NCI-H2171 treated with DMSO at 0.1 percent for 48 hours (cell line): ENCODE measurements at places on chromosomes 2 and 18.

- DNase-seq: no peak
These were observed 16.6 kb upstream of the RPE start for GRCh38 chr2:209985874-209986273.

GRCh38 chr2:33488178-33488690 lies 11.8 kb downstream of the RASGRP3 start:
- no peak for DNase-seq

DNA sequence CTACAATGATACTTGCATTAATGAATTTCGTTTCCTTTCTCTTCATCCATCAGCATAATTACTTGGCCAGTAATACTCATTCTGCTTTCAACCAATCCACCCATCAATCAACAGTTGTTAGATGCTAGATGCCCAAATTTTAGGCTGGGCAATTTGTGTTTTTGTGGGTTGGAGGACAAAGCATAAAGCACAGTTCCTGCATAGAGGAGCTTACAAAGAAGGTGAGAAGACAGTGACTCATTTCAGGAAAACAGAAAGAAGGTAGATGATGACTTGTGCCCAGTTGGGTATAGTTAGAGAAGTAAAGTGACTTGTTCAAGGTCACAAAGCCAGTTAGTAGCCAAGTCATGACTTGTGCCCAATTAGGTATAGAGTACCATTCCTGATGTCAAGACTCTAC lies 1186.8 kb upstream of the CELF4 start:
- no peak for DNase-seq

DNA sequence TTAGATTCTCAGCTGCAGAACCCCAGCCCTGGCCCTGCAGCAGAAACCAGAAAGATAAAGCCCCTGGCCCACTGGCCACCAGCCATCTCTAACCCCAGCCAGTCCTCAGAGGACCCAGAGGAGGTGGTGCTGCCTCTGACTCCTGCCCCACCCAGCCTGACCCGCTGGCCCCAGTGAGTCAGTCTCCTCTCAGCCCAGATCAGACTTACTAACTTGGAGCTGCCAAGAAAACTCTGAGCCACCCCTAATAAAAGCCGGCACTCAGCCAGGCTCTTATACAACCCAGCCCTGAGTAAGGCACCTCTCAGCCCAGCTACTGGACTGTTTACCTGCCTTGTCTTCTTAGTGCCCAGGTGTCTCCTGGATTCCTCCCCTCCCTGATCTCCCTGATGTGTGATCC lies 2.0 kb downstream of the SLC14A2 start:
- no peak for DNase-seq

DNA sequence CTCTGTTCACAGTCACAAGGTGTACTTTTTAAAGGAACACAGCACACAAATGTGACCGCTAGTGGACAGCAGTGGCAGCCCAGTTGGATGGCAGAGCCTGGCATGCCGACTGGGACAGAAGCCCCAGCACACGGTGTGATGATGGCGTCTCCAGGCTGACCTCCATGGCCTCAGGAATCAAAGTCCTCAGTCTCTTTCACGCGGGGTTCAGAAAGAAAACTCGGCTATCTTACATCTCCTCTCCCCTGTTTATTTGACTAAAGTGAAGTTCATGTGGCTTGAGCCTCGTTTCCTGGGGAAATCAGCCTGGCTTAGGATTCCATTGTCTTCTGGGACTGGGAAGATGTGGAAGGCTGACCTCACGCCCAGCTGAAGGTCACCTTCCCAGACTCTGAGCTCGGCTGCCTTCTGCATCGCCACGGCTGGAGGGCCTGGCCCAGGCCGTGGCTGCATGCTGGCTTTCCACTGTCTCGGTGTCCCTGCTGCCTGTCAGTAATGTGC lies 56.1 kb downstream of the ASAP2 start:
- no peak for DNase-seq

DNA sequence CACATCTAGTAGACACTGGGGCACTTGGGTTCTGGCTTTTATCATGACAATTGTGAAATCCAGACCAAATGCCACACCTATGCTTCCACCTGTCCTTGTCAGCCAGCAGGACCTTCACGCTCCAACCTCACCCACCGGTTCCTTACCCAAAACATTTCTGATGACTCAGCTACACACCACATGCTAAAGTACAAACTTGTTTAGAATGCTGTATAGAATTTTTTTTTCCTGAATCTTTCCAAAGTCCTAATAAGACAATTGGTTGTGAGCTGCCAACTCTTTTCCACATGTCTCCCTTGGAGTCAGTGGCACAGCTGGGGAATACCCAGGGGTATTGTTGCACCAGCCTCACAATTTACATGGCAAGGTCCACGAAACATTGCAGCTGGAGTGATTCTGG lies 75.5 kb upstream of the LPIN2 start:
- no peak for DNase-seq
